ENCODE measurements at places on chromosomes 3 and 15.

GRCh38 chr15:64651601-64652191 is 123.7 kb downstream of the RBPMS2 start:
- DNase-seq: no peak

DNA sequence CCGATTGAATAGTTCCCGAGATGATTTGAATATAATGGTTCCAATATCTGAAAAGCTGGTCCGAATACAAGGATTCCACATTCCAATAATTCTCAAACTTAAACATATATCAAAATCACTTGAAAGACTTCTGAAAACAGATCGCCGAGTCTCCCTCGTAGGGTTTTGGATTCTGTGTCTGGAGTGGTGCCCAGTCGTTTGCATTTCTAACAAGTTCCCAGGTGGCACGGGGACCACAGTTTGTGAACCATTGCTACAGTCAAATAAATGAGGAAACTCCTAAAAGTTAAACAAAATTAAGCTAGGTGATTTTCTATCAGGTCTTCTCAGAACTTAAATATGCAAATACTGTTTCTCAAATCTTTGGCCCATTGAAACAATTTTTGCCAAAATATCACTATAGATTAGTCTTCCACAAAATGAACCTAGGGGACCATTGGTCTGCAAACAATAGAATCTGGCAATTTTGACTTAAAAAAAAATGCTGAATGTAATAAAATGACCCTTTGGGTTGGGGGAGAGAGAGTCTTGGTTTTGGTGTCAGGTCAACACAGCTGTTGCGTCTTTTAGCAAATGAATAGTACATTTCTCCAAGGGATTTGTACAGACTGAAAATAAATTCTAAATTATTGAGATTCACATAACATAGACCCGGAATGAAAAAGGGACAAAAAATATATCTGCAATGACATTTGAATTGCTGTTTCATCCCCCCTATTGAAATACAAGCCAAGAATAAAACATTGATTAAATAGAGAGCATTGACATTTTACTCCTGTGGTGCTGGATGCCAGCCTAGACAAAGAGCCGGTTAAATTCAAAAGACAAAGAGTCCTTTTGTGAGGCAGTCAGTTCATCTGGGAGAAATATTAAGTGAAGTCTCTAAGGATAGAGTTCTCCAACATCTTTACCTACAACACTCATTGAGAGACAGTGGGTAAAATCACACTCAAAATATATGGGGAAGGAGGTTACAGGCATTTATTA is 175.7 kb upstream of the ADAMTS9 start:
- no peak for DNase-seq

GRCh38 chr3:117874904-117875874 is 1159.5 kb downstream of the IGSF11 start:
- DNase-seq: no peak

GRCh38 chr15:35067496-35068347 is 17.4 kb downstream of the NANOGP8 start:
- DNase-seq: no peak

DNA sequence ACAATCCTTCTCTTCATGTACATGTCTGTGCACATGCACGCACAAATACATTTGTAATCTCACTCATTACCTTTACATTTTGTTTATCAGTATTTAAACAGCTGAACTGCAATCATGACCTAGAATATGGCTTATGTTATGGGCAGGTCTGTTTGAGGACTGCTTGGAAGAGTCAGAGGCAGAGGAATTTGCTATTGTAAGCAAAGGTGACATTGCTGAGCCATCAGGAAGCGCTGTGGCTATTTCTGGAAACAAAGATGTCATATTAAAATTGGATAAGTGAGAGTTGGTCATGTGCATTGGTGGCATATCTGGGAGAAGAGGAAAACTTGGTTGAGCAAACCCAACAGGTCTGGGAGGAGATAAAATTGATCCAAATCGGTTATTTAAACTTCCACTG is 41.6 kb downstream of the USF3 start:
- DNase-seq: no peak

Measured in HCEC 1CT (cell line).